ENCODE measurements at places on chromosomes 12 and 14.

- no peak for DNase-seq
These were observed 8.4 kb upstream of the PPP4R4 start for GRCh38 chr14:94165744-94166143.

DNA sequence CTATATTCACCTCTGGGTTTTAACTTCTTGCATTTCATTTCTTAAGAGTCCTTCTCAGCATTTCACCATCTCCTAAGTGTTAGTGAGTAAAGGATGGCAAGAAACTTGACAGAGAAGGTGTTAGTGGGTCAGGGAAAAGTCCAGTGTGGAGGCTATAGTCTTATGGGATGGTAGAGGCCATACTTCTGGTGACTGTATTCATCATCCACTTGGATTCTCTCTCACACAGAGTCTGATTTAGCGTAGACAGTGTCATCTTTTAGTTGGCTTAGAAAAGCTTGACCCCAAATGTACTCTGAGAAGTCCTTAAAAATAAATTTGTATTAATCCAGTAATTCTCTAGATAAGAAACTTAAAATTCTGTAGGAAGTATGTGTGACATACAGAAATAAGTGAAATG lies 232.4 kb upstream of the FBXO33 start:
- no peak for DNase-seq

GRCh38 chr12:100138048-100138802 lies 4.4 kb downstream of the BLTP3B start:
- no peak for DNase-seq

GRCh38 chr12:62332598-62332997 lies 72.4 kb downstream of the USP15 start:
- DNase-seq: no peak

DNA sequence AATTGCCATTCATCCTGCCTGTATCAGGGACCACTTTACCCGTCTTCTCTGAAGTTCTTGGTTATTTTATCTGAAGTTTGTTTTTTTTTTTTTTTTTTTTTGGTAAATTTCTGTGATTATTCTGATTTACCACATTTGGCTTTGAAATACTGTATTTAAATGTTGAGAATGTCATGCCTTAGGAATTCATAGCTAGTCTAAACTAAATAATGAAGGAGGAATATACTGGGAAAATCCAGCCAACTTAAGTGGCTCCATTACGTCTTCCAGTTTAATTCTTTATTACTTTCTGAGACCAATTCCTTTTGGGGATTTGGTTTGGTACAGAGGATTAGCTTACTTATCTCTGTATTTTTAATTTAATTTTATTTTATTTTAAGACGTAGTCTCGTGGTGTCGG lies 60.3 kb upstream of the KCNMB4 start:
- DNase-seq: no peak

DNA sequence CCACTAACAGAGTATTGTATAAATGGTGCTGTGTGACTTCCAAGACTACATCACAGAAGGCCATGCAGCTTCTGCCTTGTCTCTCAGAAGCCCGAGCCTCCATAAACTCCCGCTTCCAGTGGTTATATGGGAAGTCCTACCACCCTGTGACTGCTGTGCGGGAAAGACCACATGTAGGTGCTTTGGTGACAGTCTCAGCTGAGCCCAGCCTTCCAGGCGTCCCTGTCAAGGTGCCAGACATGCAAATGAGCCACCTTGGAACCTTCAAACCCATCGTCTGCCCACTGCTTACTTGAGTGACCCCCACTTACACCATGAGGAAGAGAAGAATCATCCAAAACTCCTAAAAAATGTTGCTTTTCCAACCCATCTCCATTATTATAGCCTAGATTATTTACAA lies 123.0 kb downstream of the SLC38A1 start:
- no peak for DNase-seq

DNA sequence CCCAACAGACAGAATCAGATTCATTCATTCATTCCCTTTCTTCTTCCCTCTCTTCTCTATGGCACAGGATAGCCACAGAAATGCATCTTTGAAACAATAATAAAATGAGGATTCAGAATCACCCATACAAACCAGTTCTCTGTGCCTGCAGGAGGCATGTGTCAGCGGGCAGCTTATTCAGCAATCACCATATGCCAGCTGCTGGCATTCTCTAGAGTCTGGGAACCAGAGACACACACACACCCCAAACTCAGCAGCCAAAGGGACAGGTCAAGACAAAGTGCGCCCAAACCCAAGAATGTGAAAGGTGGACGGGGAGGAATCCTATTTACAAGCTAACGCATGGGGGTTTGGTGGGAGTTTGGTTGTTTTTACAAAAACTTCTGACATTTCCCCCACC lies 14.1 kb downstream of the ARF3 start:
- no peak for DNase-seq

DNA sequence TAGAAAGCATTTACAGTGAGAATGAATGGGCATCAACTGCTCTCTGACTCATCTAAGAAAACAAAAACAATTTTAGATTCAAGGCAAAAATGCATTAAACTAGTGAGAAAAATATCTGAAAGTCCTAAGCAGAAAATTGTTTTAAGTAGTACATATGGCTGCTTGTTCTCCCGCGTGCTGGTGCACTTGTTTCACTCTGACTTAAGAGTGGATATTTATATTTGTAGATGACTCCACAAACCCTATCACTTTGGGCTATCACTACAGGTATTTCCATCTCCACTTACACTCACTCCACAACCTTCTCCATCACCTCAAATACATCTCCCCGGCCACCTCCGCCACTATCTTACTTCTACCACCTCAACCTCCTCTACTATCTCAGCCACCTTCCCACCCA lies 253.9 kb upstream of the EGLN3 start:
- DNase-seq: no peak

GRCh38 chr14:64474041-64474440 lies 8.7 kb downstream of the AKAP5 start:
- no peak for DNase-seq

- DNase-seq: no peak
These were observed 4.2 kb upstream of the XPOT start for GRCh38 chr12:64400041-64400440.

GRCh38 chr12:19376691-19377090 lies 62.6 kb upstream of the AEBP2 start:
- no peak for DNase-seq

Measured in stimulated activated CD8-positive, alpha-beta memory T cell treated with anti-CD3 and anti-CD28 coated beads, Interleukin-15, amount 100 ng/mL, for 24 hours (primary cell).